ENCODE measurements at places on chromosomes 5 and 9. TPM values are rescaled to one million over a fixed set of nuclear protein-coding genes. Genes with fewer than 3 reads are reported as not detected.

Gene KLHL9
- 25.5 TPM for total RNA-seq

Gene SPZ1
- total RNA-seq, result not detected

Gene FAM221B
- not detected for total RNA-seq

Gene MAP1B
- 19.0 TPM for total RNA-seq

Gene MARCOL
- total RNA-seq, result not detected

Gene KLHL3
- total RNA-seq, result not detected

Gene SKP2
- total RNA-seq, result 589 TPM

Gene OBP2B
- not detected for total RNA-seq

Gene NMUR2
- total RNA-seq, result not detected

Gene PCDHB13
- 3.2 TPM for total RNA-seq

Gene ITK
- total RNA-seq, result not detected

Gene GLRA1
- total RNA-seq, result not detected

Gene EGFLAM
- 0.36 TPM for total RNA-seq

Gene PCDHGB6
- 2.6 TPM for total RNA-seq

Gene MACIR
- 19.1 TPM for total RNA-seq

Gene BSPRY
- total RNA-seq, result 0.15 TPM

Gene SV2C
- total RNA-seq, result not detected

Gene CFAP90
- total RNA-seq, result not detected

Gene HAVCR2
- total RNA-seq, result 1.1 TPM

Gene CDH18
- total RNA-seq, result 0.14 TPM

Gene FAM193B
- total RNA-seq, result 33.8 TPM

Gene OR1Q1
- total RNA-seq, result not detected

Gene OXCT1
- total RNA-seq, result 55.3 TPM

Gene TOMM5
- 418 TPM for total RNA-seq

Gene TRIM14
- total RNA-seq, result 0.30 TPM

Gene RANBP17
- 24.1 TPM for total RNA-seq

Gene PNPLA7
- 0.14 TPM for total RNA-seq

Gene ANKRD31
- total RNA-seq, result 0.13 TPM

Gene RPS14
- 3,506 TPM for total RNA-seq

Gene MSX2
- total RNA-seq, result 7.0 TPM

Gene SPEF2
- not detected for total RNA-seq

Gene CDC25C
- total RNA-seq, result 29.5 TPM

Gene PRKAA1
- 103 TPM for total RNA-seq

Gene TRPM3
- total RNA-seq, result 0.30 TPM

Gene PLAC8L1
- 0.33 TPM for total RNA-seq

Gene RAI14
- 74.4 TPM for total RNA-seq

Gene FRMPD1
- total RNA-seq, result 6.5 TPM

Gene ELOVL7
- total RNA-seq, result 0.77 TPM

Gene SLC6A19
- total RNA-seq, result not detected

Gene SMIM23
- not detected for total RNA-seq

Data from SJCRH30 (cell line).